ENCODE measurements at places on chromosomes 5 and 9.

- DNase-seq = no peak
Observed at GRCh38 chr5:9831823-9832222, 201.7 kb upstream of the TAS2R1 start.

- peak; percentile 1 for DNase-seq
Observed at GRCh38 chr9:15824310-15824709, 271.5 kb downstream of the CCDC171 start.

- no peak for DNase-seq
Observed at GRCh38 chr9:107136296-107136695, 146.8 kb upstream of the RAD23B start.

- no peak for DNase-seq
Observed at GRCh38 chr5:44821164-44821563, 12.4 kb downstream of the MRPS30 start.

GRCh38 chr9:100472268-100472667, 681 bp upstream of the TMEFF1 start:
- no peak for DNase-seq

DNA sequence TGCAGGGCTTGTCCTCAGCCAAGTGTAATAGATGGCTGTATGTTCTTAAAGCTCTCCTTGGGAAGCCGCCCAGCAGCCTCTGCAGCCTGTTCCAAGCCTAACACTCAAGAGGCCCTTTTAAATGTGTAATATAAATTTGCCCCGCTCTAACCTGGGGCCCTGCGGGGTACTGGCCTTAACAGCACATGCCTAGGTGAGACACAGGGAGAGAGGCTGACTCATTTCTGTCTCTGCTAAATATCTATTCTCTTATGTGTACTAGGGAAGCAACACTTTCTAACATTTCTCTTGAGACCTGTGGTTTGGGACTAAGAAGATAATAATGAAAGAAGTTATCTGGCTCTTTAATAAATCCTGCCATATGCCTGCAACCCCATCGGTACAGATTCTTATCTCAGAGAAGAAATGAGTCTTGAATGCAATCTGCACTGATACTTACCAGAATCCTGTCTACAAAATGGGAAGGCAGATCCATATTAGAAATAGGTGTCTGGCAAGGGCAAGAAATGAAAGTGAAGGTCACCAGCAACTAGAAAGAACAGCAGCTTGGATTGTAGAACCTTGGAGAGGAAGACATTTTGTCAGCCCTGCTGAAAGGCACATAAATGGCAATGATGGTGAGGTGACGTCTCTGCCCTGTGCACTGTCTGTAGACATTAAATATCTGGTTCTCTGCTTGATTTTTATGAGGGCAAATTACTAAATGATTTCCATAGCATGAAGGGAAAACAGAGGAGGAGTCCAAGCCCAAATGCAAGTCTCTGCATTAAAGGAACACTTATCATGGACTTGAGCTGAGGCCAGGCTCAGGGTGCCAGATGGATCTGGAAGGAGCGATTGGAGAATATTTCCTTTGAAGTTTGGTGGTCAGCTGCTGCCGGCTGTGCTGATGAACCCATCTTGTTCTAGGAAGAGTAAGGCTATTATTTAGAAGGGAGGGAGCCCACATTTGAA, 14.5 kb upstream of the TGFBI start:
- DNase-seq = peak; percentile 91

DNA sequence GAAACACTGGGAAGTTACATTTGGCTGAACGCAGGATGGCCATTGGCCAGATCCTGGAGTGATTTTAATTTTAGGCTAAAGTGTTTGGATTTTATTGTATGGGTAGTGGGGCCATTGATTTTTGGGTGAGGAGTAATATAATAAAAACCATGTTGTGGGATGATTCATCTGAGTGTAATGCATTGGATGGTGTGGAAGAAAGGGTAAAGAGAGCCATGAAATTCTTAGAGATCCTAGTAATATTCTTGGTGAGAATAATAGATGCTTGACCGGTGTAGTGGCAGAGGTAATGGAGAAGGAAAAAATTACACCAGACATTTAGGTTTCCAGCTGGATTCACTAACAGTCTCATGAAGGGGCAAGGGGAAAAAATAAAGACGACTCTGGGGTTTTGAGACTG, 158.1 kb downstream of the NPR3 start:
- DNase-seq = no peak

GRCh38 chr5:42874621-42875198, 63.0 kb upstream of the SELENOP start:
- DNase-seq = no peak

- no peak for DNase-seq
Observed at GRCh38 chr5:177386542-177386941, 2.3 kb downstream of the SLC34A1 start.

DNA sequence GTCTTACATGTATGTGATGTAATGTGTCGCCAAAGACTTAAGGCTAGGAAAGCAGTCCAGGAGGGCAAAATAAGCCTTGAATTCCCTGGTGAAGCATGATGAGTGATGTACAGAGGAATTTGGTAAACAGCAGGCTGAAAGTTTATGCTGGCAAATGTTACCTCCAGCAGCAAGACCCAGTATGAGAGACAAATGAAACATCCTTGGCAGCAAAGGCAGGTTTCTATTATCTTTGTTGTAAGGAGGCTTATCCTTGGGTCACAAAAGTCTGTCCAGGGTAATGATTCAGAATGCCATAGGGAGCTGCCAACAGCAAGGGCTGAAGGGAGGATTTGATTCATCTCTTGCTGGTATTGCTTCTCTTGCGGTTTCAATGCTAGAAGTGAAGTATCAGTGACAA, 75.9 kb upstream of the HTR4 start:
- peak; percentile 75 for DNase-seq

- no peak for DNase-seq
Observed at GRCh38 chr9:935348-935965, 41.0 kb upstream of the DMRT3 start.

DNA sequence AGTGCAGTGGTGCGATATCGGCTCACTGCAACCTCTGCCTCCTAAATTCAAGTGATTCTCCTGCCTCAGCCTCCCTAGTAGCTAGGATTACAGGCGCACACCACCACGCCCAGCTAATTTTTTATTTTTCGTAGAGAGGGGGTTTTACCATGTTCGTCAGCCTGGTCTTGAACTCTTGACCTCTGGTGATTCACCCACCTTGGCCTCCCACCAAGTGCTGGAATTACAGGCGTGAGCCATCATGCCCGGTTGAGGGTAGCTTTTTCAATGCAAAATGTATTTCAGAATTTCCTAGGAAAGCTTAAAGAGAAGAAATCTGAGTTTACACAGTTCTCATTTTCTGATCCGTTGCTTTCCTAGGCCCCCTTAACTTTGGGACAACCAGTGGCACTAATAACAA, 15.7 kb downstream of the BDP1 start:
- DNase-seq = no peak

All from skeletal muscle cell (primary cell).